Natural killer cell treated with Interleukin-12 subunit alpha and Interleukin-12 subunit beta and Interleukin-15 and Interleukin-18, amount 100 ng/mL, for 72 hours (primary cell): ENCODE measurements at places on chromosomes 1 and 21. TPM values are rescaled to one million over a fixed set of nuclear protein-coding genes. Genes with fewer than 3 reads are reported as not detected.

Gene SERTAD4
- not detected for total RNA-seq

GRCh38 chr21:32140151-32140550 is 138.7 kb downstream of the MIS18A start:
- no peaks in the 10 kb centered on the region for H3K36me3 ChIP-seq
- H3K27ac ChIP-seq = no peak overlapping the region
- no peak for DNase-seq
- no peak overlapping the region for H3K4me3 ChIP-seq
- H3K4me1 ChIP-seq = peaks cover 4% of the 10 kb centered on the region

DNA sequence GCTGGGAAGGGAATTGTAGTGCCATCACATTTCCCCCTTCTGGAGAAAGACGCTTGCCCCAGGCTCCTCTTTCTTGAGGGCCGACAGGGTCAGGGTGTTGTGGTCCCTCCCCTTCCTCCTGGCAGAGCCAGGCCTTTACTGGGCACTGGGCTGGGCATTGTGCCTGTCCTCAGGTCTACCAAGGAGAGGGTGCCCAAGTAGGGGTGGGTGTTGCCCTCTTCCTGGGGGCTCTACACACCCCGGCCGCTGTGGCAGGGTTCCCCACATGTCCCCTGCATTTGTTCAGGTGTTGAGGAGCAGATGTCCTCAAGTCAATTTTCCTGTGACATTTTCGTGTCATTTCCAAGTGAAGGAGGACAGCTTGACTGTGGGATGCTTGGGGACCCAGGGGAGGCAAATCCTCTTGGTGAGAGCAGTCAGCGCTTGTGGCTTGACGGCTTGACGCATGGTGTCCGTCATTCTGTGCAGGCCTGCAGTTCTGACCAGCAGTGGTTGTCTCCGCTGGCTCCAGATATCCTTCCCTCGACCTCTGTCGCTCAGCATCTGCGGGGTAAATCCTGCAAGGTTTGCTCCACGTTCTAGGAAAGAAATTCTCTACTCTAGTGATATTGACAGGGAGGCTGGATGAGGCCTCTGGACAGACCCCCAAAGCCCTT is 181.9 kb upstream of the VAMP3 start:
- no peaks in the 10 kb centered on the region for H3K36me3 ChIP-seq
- no peak overlapping the region for H3K27ac ChIP-seq
- H3K27me3 ChIP-seq = peaks cover 5% of the 10 kb centered on the region

- H3K4me3 ChIP-seq = no peak overlapping the region
- H3K27ac ChIP-seq = no peak overlapping the region
- H3K36me3 ChIP-seq = no peaks in the 10 kb centered on the region
- DNase-seq = no peak
- no peaks in the 10 kb centered on the region for H3K4me1 ChIP-seq
Observed at GRCh38 chr1:222010306-222010705, 268.4 kb upstream of the DUSP10 start.

GRCh38 chr1:168774241-168774640 is 45.2 kb upstream of the DPT start:
- no peaks in the 10 kb centered on the region for H3K36me3 ChIP-seq
- no peak for DNase-seq
- H3K4me1 ChIP-seq = no peaks in the 10 kb centered on the region
- peaks cover 6% of the 10 kb centered on the region for H3K27me3 ChIP-seq
